Dermis blood vessel endothelial cell (primary cell): ENCODE measurements at places on chromosomes 2 and 18. TPM values are rescaled to one million over a fixed set of nuclear protein-coding genes. Genes with fewer than 3 reads are reported as not detected.

The COL4A4 gene
- 0.05 and 0.17 TPM in 2 replicates for total RNA-seq

The KHK gene
- total RNA-seq = 4.8 and 5.5 TPM in 2 replicates

- no peak for DNase-seq
Observed at GRCh38 chr2:36128359-36128758, 227.2 kb upstream of the CRIM1 start.

GRCh38 chr2:204751472-204751871 is 206.2 kb downstream of the PARD3B start:
- no peak for DNase-seq

GRCh38 chr2:241193271-241193670 is 4.8 kb downstream of the ANO7 start:
- no peak for DNase-seq

DNA sequence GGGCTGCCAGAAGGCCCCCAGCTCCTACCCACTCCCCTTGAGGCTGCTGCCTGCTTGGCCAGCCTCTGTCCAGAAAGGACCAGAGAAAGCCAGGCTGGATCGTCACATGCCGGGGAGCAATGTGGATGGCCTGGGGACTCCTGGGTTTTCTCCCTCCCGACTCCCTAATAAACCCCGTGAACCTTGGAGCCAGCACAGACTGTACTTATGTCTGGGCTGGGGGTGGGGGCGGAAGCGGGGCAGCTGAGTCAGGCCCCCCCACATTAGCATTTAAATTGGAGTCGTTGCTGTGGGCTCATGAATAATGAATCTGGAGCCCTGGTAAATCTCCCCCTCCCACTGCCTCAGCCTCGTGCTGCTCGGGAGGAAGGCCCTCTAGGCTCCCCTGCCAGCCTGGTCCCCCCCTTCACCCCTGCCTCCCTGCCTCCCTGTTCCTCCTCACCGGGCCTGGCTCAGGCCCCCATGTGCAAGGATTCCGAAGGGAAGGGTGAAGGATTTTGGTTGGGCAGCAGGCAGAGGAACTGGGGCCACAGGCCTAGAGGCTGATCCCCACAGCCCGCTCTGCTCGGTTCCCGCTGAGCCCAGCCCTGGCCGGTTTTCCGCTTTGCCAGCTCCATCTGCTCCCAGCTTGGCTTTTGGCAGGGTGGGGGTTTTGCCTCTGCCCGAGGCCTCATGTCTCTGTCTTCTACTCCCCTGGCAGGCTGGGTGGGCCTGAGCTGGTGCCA is 7.3 kb upstream of the ASIC4 start:
- DNase-seq = no peak

GRCh38 chr2:227248876-227249275 is 76.2 kb upstream of the MFF start:
- DNase-seq = no peak

- DNase-seq = no peak
Observed at GRCh38 chr18:46335534-46336101, 231.4 kb downstream of the HAUS1 start.

- peak; percentile 6 for DNase-seq
Observed at GRCh38 chr18:50880119-50880465, 1.2 kb downstream of the ME2 start.

The SPATA3 gene
- total RNA-seq = not detected in 2 replicates

- no peak for DNase-seq
Observed at GRCh38 chr2:152062125-152063091, 36.4 kb downstream of the CACNB4 start.

- DNase-seq = no peak
Observed at GRCh38 chr2:7053650-7054265, 136.5 kb downstream of the RNF144A start.

GRCh38 chr2:15337996-15338666 is 223.0 kb downstream of the NBAS start:
- peak; percentile 39 for DNase-seq

DNA sequence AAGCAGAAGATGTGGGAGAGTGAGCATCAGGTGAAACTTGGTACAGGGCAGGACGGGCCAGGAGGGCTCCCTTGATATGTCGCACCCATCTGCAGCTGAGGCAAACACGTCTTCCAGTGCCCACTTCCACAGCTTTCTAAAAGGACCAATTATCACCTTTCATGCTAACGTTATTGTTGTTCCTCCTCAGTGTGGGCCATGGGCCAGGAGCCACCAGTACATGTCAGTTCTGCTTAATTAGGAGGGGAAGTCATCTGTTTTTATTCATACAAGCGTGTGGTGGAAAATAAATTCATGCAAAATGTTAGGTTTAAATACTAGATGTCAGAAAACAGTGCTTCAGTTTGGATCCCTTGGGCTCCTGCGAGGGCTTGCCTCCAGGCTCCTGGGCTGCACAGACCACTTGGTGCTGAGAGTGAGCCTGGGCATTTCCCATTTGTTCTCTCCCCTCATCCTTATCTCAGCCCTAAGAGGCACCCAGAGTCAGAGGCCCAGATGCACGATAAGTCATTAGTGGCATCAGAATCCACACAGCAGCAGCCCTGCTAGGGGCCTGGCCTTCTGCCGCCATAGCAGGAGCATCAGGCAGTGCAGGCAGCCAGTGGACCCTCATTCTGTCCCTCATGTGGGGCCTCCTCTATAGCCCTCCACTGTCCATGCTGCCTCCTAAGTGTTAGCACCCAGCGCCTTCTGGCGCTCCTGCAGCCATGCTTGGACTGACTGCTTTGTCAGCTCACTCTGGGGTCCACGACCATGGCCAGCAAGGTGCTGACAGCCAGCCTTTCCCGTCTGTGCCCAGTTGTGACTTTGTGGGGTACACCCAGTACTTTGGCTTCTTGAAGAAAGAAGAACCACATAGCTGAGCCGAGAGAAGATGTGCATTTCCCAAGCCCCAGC is 539.8 kb upstream of the RAB6C start:
- no peak for DNase-seq

The AQP12B gene
- total RNA-seq = not detected in 2 replicates

The DYNAP gene
- total RNA-seq = not detected in 2 replicates

GRCh38 chr18:50356036-50356945 is 18.6 kb upstream of the SKA1 start:
- DNase-seq = peak; percentile 31

The ODC1 gene
- 111 and 129 TPM in 2 replicates for total RNA-seq

GRCh38 chr2:163345795-163346573 is 389.8 kb downstream of the FIGN start:
- DNase-seq = peak; percentile 81

DNA sequence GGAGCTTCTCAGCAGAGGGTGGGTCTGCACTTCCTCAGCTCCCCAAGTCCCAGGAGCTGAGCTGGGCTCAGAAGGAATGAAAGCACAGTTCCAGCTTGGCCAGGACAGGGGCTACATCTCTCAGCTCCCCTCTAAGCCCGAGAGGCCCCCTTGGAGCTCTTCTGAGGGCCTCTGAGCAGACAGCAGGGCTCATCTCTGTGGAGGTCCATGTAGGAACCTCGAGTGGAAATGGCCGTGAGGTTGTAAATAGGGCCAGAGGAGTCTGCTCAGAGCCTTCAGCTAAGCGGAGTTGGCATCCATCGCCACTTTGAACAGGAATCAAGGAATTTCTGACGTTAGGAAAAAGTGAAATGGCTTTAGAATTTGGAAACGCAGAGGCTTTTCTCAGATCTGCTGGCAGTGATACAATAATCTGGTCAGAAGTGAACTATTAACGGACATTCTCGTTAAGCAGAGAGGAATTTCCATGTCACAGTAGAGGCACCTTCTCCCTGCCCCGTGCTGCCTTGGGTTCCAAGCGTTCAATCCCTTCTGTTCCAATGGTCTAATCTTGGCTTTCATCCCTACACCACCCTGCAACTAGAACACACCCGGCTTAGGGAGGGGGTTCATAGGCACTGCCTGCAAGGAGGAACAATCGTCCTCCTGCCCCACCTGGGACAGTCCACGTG is 213.9 kb downstream of the NDUFA10 start:
- DNase-seq = no peak

The SERPINB2 gene
- total RNA-seq = not detected in 2 replicates

- no peak for DNase-seq
Observed at GRCh38 chr18:70197026-70197425, 8.5 kb downstream of the RTTN start.

DNA sequence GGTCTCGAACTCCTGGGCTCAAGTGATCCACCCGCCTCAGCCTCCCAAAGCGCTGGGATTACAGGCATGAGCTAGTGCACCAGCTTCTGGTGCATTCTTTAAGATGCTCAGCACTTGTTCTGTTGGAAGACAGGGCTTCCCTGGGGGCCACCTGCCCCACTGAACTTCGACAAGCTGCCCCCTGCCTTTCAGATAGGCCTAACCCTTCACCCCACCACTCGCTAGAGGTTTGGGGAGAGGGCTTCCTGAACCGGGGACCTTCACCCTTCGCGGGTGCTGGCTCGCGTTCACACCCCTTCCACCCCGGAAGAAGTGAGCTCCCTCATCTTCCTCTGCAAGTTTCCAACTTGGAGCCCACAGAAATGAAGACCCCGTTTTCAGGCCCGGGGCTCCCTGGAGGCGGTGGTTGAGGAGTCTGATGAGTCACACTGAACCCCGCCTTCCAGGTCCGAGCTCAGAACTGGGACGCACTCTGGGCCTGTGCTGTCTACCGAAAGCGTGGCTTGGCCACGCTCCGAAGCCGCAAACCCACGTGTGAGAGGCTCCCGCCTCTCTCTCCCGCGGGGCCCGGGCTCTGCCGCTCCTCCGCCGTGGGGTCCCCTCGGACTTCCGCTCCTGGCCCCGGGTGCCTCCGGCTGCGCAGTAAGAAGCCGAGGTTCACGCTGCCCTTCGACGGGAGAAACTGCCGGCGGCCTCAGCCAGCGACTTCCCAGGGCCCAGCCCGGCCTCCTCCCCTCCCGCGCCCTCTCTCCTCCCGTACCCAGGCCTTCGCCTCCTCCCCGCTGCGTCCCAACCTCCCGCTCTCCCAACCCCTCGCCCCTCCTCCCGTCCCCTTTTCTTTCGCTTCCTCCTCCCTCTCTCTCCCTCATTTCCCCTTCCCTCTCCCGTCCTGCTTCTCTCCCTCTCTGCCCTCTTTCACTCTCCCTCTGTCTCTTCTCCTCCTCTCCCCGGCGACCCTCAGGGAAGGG is 47.5 kb upstream of the SP3 start:
- peak; percentile 25 for DNase-seq

- DNase-seq = no peak
Observed at GRCh38 chr2:123696799-123697410, 328.2 kb upstream of the CNTNAP5 start.

GRCh38 chr2:143001501-143001900 is 124.0 kb downstream of the KYNU start:
- DNase-seq = no peak

The CTAGE1 gene
- total RNA-seq = not detected in 2 replicates

The OTOS gene
- not detected in 2 replicates for total RNA-seq

GRCh38 chr2:54456612-54457322 is 640 bp downstream of the SPTBN1 start:
- DNase-seq = peak; percentile 62

GRCh38 chr2:221203125-221203524 is 369.0 kb downstream of the EPHA4 start:
- DNase-seq = no peak

- DNase-seq = no peak
Observed at GRCh38 chr18:44838971-44839666, 158.4 kb downstream of the SETBP1 start.

- DNase-seq = no peak
Observed at GRCh38 chr18:64099244-64099643, 49.6 kb downstream of the LINC00305 start.

DNA sequence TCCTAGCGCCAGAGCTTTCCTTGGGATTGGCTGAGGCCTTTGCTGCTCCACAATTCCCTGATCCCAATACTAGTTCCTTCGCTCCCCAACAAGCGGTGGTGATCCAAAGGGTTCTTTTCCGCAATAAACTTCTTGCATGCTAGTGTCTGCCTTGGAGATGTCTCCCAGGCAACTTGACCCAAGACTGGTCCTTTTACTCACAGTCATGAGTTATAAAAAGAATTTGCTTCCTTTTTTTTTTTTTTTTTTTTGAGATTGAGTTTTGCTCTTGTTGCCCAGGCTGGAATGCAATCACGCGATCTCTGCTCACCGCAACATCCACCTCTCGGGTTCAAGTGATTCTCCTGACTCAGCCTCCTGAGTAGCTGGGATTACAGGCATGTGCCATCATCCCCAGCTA is 89.8 kb upstream of the SP3 start:
- DNase-seq = no peak

DNA sequence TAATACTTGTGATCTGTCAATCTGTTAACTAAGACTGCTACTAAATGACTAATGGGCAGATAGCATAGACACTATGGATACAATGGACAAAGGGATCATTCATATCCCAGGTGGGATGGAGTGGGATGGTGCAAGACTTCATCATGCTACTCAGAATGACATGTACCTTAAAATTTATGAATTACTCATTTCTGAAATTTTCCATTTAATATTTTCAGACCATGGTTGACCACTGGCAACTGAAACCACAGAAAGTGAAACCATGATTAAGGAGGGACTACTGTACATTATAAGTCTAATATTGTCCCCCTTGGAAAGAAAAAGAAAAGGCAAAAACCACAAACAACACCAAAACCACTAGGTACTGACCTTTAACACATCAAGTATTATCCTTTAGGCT is 247.0 kb upstream of the SYT4 start:
- DNase-seq = no peak

The LHCGR gene
- not detected in 2 replicates for total RNA-seq

DNA sequence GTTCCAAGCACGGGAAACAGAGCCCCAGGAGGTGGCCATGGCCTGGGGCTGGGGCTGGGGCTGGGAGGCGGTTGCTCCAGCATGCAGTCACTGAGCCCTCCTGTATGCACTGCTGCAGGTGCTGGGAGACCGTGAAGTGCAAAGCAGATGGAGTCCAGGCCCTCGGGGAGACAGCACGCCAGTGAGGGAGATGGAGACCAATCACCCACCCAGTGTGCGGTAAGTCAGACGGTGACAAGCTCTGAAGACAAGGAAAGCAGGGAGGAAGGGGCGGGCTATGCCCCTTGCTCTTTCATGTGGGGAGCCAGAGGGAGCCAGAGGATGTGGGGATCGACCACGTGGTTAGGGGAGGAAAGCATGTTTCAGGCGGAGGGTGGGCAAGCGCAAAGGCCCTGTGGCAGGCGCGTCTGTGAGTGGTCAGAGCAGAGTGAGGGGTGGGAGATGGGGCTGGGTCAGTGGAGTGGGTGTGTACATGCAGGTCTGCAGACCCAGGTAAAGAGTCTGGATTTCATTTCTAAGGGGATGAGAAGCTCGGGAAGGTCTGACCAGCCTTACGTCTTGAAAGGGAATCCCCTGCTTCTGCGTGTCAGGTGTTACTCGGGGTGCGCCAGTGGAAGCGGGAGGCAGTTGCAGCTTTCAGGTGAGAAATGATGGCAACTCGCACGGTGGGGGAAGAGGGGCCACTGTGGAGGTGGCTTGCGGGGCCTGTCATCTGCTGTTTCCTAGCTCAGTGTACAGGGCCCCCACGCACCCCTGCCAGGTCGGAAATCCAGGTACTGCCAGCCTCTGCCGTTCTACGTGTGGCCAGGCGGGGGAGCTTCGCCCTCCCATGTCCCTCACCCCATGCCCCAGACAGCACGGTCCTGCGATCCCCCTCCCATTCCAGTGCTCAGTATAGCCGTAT is 19.4 kb downstream of the RRM2 start:
- peak; percentile 72 for DNase-seq

The INO80C gene
- total RNA-seq = 8.7 and 9.3 TPM in 2 replicates

GRCh38 chr2:65313126-65313953 is 85.7 kb downstream of the ACTR2 start:
- peak; percentile 18 for DNase-seq
